MCF 10A (cell line): ENCODE measurements at places on chromosomes 2 and 18. TPM values are rescaled to one million over a fixed set of nuclear protein-coding genes. Genes with fewer than 3 reads are reported as not detected.

Gene UPP2
- total RNA-seq: not detected in 2 replicates

Gene COL4A4
- total RNA-seq: 0.25 and 0.30 TPM in 2 replicates

Gene GMCL1
- 13.2 and 13.6 TPM in 2 replicates for total RNA-seq

Gene NYAP2
- not detected in 2 replicates for total RNA-seq

Gene OTOS
- not detected in 2 replicates for total RNA-seq

Gene PLCL1
- total RNA-seq: 0.12 and 0.22 TPM in 2 replicates

Gene ZNF521
- not detected in 2 replicates for total RNA-seq

Gene KLHL30
- 0.27 and 0.35 TPM in 2 replicates for total RNA-seq

Gene PROKR1
- not detected in 2 replicates for total RNA-seq

Gene APLF
- total RNA-seq: 4.0 TPM in 2 replicates

GRCh38 chr2:231344851-231345250, 50.7 kb upstream of the B3GNT7 start:
- H3K4me1 ChIP-seq: peaks cover 9% of the 10 kb centered on the region
- DNase-seq: no peak
- no peak overlapping the region for H3K27ac ChIP-seq
- no peak overlapping the region for H3K4me3 ChIP-seq

GRCh38 chr2:154537024-154537423, 161.5 kb upstream of the KCNJ3 start:
- DNase-seq: no peak
- no peak overlapping the region for H3K4me3 ChIP-seq
- no peaks in the 10 kb centered on the region for H3K4me1 ChIP-seq
- H3K27ac ChIP-seq: no peak overlapping the region
- peaks cover 68% of the 10 kb centered on the region for H3K27me3 ChIP-seq
- H3K36me3 ChIP-seq: no peaks in the 10 kb centered on the region

GRCh38 chr2:169716938-169717690, 16.5 kb upstream of the KLHL23 start:
- peaks cover 4% of the 10 kb centered on the region for H3K4me1 ChIP-seq
- peak; percentile 41 for DNase-seq
- H3K36me3 ChIP-seq: no peaks in the 10 kb centered on the region
- H3K4me3 ChIP-seq: no peak overlapping the region
- no peak overlapping the region for H3K27ac ChIP-seq

DNA sequence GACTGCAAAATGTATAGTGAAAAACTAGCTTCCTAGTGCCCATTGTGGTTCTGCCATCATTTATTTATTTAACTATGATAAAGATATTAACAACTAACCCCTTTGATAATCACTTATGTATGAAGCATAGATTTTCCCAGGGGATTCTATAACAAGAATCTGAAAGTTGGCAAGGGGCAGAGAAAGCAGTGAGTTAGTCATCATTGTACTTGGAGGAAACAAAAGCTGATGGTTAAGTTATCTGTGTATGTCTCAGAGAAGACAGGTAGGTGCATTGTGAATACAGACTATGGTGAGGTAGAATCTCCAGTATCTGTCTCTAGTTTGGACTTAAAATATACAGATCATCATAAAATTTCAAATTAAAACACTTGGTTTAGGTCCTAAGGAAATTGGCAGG, 2159.1 kb upstream of the CELF4 start:
- H3K27me3 ChIP-seq: no peaks in the 10 kb centered on the region
- H3K27ac ChIP-seq: no peak overlapping the region
- no peaks in the 10 kb centered on the region for H3K36me3 ChIP-seq
- DNase-seq: peak; percentile 18

- no peaks in the 10 kb centered on the region for H3K4me1 ChIP-seq
- H3K36me3 ChIP-seq: no peaks in the 10 kb centered on the region
- H3K4me3 ChIP-seq: no peak overlapping the region
- DNase-seq: no peak
- H3K27me3 ChIP-seq: peaks cover 53% of the 10 kb centered on the region
- no peak overlapping the region for H3K27ac ChIP-seq
Measured at GRCh38 chr2:225381609-225382008, 17.9 kb upstream of the NYAP2 start.

GRCh38 chr2:14261771-14262170, 370.7 kb upstream of the LRATD1 start:
- no peak overlapping the region for H3K4me3 ChIP-seq
- DNase-seq: no peak
- no peak overlapping the region for H3K27ac ChIP-seq
- H3K4me1 ChIP-seq: peaks cover 11% of the 10 kb centered on the region

GRCh38 chr18:1015777-1016176, 111.1 kb downstream of the ADCYAP1 start:
- H3K27ac ChIP-seq: no peak overlapping the region
- DNase-seq: no peak
- no peaks in the 10 kb centered on the region for H3K36me3 ChIP-seq
- no peaks in the 10 kb centered on the region for H3K27me3 ChIP-seq
- H3K4me3 ChIP-seq: no peak overlapping the region

DNA sequence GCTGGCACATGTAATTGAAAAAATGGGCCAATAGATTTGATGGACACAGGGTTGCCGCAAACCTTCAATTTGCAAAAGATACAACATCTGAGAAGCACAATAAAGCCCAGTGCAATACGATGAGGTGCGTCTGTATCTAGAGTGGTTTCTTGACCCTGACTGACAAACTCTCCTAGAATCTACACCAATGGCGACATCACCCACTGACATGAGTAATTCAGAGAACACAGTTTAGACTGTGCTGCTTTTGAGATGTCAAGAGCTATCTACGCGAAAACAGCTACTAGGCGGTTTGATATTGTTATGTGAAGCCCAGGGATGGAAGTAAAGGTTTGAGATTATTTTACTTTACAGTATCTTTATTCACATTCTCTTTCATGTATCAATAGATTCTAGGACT, 104.9 kb downstream of the EIPR1 start:
- no peak for DNase-seq
- H3K27ac ChIP-seq: no peak overlapping the region
- no peaks in the 10 kb centered on the region for H3K36me3 ChIP-seq
- no peaks in the 10 kb centered on the region for H3K27me3 ChIP-seq

DNA sequence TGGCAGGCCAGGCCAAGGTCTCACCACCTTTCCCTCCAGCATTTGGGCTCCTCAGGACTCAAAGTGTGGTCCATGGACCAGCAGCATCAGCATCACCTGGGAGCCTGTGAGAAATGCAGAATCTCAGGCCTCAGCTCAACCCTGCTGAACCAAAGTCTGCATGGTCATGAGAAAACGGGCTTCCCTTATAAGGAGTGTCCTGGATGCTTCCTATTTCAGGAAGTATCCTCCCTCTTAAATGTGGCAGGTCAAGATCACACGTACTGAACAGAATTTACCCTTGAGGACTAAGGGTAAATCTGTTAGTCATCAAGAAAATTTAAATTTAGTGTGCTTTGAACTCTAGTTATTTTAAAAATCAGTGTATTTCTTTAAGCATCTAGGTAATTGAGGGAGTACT, 11.8 kb downstream of the CD8A start:
- H3K4me1 ChIP-seq: no peaks in the 10 kb centered on the region
- H3K27ac ChIP-seq: no peak overlapping the region
- no peak overlapping the region for H3K4me3 ChIP-seq
- DNase-seq: no peak

DNA sequence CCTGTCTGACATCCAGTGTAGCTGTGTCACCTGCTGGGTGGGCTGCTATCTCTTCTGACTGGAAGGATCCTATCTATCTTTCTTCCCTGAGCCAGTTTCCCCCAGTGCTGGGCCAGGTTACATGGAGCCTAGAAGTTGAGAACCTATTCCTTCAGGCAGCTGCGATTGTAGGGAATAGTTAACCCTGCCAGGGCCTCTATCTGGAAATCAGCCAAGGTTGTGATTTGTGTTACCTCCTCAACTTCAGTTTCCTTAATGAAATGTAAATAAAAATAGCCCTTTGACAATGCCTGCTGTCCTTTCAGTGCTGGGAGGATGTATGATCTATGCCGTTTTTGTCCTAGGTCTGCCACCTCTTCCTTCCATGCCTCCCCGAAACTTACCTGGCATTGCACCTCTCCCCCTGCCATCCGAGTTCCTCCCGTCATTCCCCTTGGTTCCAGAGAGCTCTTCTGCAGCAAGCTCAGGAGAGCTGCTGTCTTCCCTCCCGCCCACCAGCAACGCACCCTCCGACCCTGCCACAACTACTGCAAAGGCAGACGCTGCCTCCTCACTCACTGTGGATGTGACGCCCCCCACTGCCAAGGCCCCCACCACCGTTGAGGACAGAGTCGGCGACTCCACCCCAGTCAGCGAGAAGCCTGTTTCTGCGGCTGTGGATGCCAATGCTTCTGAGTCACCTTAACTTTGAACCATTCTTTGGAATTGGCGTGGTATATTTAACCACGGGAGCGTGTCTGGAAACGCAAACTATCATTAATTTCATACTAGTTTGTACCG, 36.6 kb downstream of the GORASP2 start:
- H3K4me1 ChIP-seq: peaks cover 8% of the 10 kb centered on the region
- H3K27ac ChIP-seq: no peak overlapping the region
- H3K4me3 ChIP-seq: peak overlapping the region; percentile 8
- H3K27me3 ChIP-seq: no peaks in the 10 kb centered on the region
- peaks cover 73% of the 10 kb centered on the region for H3K36me3 ChIP-seq

- H3K4me3 ChIP-seq: no peak overlapping the region
- H3K27me3 ChIP-seq: no peaks in the 10 kb centered on the region
- no peaks in the 10 kb centered on the region for H3K4me1 ChIP-seq
- no peaks in the 10 kb centered on the region for H3K36me3 ChIP-seq
- H3K27ac ChIP-seq: no peak overlapping the region
Measured at GRCh38 chr18:8063733-8064132, 496.6 kb downstream of the PTPRM start.

DNA sequence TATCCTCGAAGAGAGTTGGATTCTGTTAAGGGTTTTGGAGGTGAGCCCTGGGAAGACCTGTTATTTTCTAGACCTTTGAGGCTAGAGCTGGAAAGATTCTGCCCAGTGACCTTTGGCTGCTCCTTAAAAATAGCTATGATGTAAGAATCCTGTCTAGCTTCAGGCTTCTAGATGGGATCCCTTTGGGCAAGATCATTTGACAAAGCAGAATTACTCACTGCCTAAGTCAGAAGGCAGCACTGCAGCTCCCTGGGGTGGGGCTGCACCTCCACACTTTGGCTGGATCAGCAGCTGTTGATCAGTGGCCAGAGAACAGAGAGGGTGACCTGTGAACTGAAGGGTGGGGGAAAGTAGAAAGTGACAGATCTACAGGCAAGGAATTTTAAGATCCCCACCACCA, 103.8 kb downstream of the ASAP2 start:
- peak overlapping the region; percentile 39 for H3K4me3 ChIP-seq
- H3K36me3 ChIP-seq: peaks cover 12% of the 10 kb centered on the region
- H3K27ac ChIP-seq: peak overlapping the region; percentile 85
- no peaks in the 10 kb centered on the region for H3K27me3 ChIP-seq
